ENCODE measurements at places on chromosomes 5 and 9.

- no peak for DNase-seq
These were observed 45.3 kb upstream of the TRAF1 start for GRCh38 chr9:120971938-120972337.

DNA sequence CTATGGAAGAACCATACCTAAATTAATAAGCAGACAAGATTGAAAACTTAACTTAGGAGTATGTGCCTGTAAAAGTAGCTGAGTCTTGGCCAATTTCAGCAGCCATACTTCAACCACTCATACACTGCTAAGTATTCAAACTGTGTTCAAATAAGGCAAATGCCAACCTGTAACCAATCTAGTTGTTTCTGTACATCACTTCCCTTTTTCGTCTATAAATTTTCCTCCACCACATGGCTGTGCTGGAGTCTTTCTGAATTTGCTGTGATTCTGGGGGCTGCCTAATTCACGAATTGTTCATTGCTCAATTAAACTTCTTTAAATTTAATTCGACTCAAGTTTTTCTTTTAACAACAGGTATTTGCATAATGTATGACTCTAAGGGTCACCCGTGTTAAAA lies 184.4 kb downstream of the PLK2 start:
- no peak for DNase-seq

- no peak for DNase-seq
These were observed 65.2 kb downstream of the TRIO start for GRCh38 chr5:14208071-14209021.

- DNase-seq: no peak
These were observed 21.3 kb downstream of the PRDM9 start for GRCh38 chr5:23528677-23529076.

- no peak for DNase-seq
These were observed 53.6 kb upstream of the RANBP6 start for GRCh38 chr9:6068983-6069382.

DNA sequence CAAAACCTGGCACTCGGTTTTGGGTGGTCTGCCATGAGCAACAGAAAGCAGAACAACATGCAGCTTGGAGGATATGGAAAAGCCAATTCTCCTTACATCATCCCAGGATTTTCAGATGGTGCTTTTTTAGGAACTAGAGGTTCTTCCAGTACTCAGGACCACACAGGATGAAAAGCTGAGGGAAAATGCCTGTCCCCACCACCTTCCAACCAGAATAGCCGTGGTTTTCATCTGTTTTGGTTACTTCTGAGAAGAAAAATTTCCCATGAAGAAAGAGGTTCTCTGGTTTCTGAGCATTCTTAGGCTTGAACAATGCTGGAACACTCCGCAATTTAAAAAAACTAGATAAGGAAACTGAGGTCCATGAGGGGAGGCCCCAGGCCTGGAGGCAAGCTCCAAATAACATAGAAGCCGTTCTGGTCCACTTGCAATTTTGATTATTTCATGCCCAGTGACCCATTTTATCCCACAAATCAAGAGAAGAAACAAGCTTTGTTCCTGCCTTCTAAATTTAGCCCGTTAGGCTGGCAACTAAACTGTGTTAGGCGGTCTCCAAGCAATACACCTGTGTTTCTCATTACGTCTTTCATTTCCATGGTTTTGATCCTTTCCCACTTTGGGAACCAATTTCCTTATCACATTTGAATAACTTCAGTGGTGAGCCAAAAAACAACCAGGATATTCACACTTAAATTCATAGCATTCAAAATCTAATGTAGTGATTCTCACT lies 79.2 kb upstream of the SPIN1 start:
- DNase-seq: no peak

GRCh38 chr5:129459450-129459776 lies 685 bp upstream of the ADAMTS19 start:
- DNase-seq: peak; percentile 75

DNA sequence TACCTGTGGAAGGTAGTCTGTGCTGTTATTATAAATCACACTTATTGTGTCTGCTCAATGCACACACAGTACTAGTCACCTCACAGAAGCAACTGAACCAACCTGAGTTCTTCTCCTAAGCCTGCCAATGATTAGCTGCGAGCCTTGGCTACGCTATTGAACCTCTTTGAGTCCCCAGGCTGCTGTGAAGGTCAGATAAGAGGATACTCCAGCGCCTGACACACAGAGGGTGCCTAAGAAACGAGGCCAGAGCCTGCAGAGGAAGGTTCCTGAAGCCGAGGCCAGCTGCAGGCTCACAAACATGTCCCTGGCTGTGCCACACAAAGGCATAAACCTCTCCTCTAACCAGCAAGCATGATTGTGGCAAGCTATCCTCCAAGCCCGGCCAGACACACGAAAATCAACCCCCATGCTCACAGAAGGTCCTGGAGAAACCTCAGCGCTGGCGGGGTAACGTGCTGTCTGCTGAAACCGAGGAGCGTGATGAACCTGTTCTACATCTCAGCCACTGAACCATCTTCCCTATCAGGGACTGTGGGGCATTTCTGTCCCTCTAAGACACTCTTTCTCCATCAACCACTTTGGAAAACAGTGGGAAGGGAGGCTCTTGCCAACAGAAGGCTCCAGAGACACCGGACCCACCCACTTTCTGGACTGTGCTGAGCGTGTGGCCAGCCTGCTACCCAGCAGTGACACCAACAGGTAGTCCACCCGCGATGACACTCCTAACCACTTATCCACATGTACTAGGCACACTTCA lies 53.2 kb upstream of the SLC25A51 start:
- no peak for DNase-seq

GRCh38 chr9:127307802-127308201 lies 43.2 kb downstream of the GARNL3 start:
- no peak for DNase-seq

GRCh38 chr9:115636596-115636995 lies 517.0 kb upstream of the PAPPA start:
- DNase-seq: no peak

GRCh38 chr5:1380011-1380817 lies 35.3 kb upstream of the CLPTM1L start:
- DNase-seq: peak; percentile 89

DNA sequence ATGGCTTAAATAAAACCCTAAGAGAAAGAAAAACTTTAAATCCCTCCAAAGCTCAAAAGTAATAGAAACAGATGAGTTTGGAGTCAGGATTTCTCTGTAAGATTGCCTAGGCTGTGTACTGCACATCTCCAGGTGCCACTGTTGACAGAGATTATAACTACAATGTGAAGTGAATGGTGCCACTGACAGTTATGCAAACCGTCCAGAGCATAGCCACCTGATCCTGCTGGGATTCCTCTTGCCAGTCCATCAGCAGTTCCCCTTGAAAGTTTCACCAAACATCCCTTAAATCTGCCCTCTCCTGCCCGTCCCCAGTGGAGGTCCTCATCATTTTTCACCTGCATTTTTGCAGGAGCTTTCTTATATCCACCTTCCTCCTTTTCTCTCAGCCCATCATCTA lies 42.5 kb downstream of the FXN start:
- no peak for DNase-seq

- DNase-seq: peak; percentile 23
These were observed 20.7 kb downstream of the NLN start for GRCh38 chr5:65742565-65743231.

GRCh38 chr9:82604947-82605656 lies 457.8 kb downstream of the RASEF start:
- no peak for DNase-seq

- DNase-seq: peak; percentile 84
These were observed at the start of gene SHC3 for GRCh38 chr9:89177944-89178829. SHC3 (minus strand) TSS chr9:89178818; CDS start chr9:89178460, 358 bp downstream.

- no peak for DNase-seq
These were observed 385.3 kb downstream of the BNC2 start for GRCh38 chr9:16485160-16485559.

DNA sequence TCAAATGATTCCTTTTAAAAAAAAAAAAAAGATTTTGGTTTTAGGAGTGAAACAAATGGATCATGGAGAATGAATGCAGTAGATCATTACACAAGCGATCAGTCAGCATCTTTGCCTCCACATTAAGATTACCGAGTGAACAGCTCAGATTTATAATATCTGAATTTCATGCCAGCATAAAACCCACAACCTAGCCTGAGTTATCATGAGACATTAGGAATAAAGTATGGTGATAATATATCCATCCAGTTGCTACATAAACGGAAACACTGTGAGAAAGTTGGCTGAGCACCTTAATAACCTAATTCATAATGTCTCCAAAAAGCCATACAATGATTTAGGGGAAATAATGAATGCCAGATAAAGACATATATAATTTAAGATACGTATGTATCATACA lies 553.1 kb upstream of the TUSC1 start:
- no peak for DNase-seq

GRCh38 chr5:160312134-160312959 lies at the start of gene CCNJL:
CCNJL (minus strand) TSS chr5:160312564; CDS start chr5:160311923, 641 bp downstream.
- DNase-seq: peak; percentile 100

DNA sequence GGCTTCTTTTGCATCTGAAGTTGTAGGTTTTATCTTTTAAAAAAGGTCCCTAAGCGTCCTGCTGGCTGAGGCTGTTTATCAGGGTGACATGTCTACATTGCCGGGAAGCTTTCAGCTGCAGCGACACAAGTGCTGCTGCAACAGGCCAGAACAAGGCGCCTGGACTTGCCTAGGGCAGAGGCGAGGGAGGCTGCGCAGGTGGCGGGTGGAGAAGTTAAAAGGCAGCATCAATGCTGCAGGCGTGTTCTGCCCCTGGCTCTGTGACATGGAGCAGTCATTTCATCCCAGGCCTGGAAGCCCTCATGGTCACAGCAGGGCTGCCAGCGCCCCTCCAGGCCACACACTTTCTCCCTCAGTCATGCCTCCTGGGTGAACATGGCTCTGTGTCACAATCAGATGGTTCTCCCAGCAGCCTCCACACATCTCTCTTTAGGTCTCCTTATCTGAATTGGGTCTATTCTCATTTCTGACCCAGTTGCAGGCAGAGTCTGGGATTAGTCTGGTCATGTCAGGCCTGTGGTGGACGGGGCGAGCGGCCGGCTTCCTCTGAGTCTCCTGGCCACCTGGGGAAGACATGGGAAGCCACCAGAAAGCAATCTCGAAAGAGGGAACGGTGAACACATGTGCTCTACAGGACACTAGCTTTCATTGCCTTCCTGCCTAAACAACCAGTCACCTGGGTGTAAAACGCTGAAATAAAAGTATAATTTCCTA lies 41.3 kb downstream of the IRX2 start:
- no peak for DNase-seq

DNA sequence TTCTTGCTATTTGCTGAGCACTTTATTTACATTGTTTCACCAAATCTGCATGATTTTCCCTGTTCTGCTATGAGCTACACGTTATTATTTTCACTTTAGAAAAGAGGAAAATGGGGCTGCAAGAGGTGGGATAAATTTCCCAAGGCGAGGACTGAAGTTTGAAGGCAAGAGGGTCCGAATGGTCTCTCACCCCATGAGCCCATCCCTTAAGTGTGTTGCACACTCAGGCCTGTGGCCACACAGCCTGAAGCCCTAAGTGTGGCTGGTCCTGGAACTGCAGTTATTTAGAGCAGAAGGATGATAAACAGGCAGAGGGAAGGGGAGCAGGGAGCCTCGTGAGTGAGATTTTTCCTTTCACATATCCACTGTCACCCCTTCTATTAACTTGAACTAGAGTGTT lies 7.8 kb downstream of the PDE8B start:
- peak; percentile 51 for DNase-seq

DNA sequence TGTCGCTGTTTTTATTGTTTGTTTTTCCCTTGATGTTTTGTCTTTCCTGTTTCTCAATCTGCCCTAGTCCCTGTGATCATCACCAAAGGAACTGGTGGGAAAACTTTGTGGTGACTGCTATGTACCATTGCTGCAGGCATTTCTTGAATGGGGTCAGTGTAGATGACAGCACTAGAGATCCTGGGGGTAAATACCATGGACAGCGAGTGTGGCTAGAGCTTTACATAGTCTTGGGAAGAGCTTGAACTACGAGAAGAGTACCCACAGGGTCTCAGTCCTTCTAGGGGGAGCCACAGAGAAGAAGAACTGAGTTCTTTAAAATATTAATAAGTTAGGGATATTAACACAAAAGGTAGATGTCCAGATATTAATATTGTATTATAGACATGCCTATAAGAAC lies 138.8 kb downstream of the PAM start:
- DNase-seq: no peak

DNA sequence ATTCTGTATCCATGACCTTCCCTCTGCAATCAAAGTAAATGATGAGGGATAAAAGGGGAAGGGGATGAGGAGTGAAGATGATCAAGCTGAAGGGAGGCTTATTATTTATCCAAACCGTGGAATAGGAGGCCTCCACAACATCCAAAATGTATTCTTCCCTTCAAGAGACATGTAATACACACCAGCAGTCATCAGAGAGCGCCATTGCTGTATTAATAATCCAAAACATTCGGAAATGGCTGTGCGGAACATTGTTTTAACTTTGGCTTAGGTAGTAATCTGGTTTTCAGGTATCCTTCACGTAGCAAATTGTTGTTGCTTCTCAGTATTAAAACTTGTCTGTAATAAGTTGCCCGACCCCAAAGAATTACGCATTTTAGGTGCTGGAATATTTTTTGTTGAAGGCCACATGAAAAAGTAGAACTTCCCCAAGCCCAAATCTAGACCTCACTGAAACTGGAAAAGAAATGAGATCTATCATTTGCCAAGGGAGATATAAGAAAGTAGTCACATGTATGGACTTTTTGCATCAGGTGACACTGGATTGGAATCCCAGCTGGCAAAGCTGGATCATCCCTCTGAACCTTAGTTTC lies 2.6 kb upstream of the BOD1 start:
- peak; percentile 76 for DNase-seq

DNA sequence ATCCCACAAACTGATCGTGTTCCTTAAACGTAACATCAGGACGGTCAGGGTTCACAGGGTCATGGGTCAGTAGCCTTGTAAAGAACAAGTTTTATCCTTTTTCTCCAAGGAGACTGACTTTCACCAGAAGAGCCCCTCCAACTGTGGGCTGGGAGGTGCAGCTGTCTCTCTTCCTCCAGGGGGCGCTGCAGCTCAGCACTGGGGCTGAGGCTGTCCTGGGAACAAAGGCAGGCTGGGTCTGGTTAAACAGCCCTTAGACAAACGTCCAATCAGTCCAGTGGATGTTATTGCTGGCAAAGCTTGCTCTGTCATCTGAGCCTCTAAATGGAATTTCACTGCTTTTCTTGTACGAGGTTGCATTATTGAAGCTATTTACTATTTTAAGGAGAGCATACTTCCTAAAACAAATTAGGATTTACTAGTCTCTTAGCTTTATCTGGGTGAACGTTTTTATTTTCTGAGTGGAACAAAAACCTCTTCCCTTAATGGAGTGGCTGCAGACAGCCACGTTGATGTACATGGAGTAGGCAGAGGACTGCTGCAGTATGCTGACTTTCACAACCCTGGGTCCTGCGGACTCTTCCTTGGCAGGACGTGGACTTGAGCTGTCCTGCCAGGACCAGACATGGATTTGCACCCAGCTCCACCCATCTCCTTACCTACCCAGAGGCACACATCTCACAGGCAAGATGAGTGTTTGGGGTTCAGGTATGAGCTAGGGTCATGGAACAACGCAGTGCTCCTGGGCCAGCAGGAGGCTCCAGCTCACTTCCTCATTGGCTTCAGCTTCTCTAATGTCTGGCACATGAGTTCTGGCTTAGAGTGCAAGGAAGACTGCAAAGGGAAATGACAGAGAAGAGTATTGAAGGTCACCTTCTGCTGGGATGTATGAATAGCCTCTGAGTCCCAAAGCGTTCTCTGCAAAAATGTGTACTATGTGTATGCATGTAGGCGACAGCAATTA lies 7.8 kb downstream of the EXOSC2 start:
- DNase-seq: peak; percentile 73

- no peak for DNase-seq
These were observed 193.3 kb upstream of the SNX2 start for GRCh38 chr5:122581629-122582028.

Data from H7 (cell line).